ENCODE measurements at places on chromosomes 7 and 10.
A peak's percentile ranks its signal among the peaks of the same experiment; 100 is the strongest.

DNA sequence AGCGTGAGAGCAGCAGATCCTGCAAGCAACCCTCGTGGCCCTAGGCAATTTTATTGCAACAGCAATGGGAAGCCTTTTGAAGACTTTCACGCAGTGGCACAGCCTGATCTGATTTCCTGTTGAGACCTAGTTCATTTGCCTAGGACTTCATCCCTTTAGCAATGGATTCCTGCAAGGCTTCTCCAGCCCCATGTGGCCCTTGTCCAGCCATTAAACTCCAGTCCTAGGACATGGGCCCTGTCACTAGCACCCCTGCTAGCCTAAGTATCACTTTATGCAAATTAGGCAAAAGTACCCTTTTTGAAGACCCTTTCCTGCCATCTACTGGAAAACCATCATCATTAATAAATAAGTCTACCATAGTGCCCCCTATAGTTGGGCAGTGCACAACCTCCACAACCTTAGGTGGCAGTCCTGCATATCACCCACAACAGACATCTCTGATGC lies 379.4 kb downstream of the GALNT17 start:
- DNase-seq, result no peak

GRCh38 chr10:109616359-109616980 lies 306.8 kb downstream of the XPNPEP1 start:
- DNase-seq, result no peak

DNA sequence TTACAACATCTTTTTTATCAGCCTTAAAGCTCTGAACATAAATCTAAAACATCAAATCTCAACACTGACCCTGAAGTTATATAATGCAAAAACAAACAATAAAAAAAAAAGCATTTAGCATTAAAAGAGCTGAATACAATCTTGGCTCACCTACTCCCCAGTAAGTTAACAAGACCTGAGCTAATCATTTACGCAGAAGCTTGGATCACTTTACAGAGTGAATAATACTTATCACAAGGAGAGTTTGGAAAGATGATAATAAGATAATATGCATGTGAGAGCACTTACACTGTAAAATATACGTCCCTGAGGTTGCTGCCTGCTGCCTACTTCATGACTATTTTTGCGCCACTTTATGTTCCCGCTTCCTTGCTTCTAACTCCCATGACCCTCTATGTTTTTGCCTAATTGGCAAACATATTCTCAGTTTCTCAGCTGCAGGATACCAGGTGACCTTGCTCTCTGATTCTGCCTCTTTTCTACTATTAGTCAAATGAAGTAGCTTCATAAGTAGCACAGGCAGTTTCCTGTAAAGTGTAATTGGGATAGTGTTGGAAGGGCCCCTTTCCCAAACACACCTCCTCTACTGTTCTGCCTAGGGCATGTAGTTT lies 333.6 kb downstream of the LRRTM3 start:
- no peak for DNase-seq

- DNase-seq, result no peak
These were observed 40.6 kb downstream of the TMEM60 start for GRCh38 chr7:77757589-77757988.

- DNase-seq, result no peak
These were observed 188.0 kb downstream of the TCERG1L start for GRCh38 chr10:131123496-131123895.

GRCh38 chr10:34730726-34731125 lies 84.4 kb downstream of the PARD3 start:
- DNase-seq, result no peak

GRCh38 chr7:100130608-100131453 lies 4.1 kb downstream of the MBLAC1 start:
- DNase-seq, result peak; percentile 70

- peak; percentile 18 for DNase-seq
These were observed 432.7 kb downstream of the DPP6 start for GRCh38 chr7:154484943-154485342.

DNA sequence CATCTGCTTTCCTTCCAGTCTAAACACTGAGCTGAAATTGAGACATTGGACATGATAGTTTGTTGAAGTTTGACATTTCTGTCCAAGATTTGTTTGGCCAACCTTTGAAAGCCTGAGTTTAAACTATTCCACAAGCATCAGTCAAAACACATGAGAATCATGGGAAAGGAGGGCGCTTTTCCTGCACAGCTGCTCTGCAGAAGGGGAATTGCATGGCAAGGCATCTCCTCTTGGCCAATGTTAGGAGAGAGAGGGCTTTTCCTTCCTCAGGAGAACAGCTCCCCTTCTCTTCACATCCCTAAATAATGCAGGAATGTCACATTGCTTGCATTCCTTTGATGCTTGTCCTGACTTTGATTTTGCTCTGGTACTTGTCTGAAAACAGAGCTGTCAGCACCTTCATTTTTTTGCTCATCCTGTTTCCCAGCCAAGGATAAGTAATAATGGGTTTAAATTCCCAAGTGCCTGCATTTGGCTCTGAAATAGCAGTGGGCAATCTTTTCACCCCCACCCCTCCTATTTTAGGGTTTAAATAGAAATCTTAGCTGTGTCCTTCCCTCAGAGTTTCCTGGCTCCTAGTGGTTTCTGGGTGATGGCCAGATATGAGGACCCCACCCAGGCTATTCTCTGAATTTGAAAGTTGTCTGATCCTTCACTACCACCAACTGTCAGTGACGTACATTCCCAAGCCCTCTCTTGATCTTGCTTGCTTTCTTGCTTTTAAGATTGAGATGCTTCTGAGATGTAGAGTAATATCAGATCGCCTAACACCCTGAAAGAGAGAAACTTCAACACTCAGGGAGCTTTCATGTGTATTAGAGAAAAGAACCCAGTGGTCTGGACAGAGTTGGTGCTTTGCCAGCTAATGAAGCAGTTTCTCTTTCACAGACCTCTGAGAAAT lies 75.2 kb upstream of the NPVF start:
- no peak for DNase-seq

DNA sequence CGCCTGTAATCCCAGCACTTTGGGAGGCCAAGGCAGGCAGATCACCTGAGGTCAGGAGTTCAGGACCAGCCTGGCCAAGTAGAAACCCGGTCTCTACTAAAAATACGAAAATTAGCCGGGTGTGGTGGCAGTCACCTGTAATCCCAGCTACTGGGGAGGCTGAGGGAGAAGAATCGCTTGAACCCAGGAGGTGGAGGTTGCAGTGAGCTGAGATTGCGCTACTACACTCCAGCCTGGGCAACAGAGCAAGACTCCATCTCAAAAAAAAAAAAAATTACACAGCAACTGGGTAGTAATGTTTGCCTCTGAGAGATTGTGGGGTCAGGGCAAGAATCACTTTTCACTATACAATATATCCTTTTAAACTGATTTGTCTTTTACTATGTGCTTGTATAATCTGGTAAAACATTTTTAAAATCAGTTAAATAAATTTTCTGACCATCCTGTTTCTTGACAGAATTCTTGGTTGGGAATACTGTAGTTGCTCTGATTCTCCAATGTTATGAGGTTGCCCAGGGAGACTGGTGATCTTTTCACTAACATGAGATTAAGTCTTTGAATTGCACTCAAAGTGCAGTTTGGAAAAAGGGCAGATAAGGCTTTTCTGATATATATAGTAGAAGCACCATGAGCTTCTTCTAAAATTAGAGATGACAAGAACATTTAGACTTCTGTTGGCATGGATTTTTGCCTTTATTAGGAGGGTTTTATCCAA lies 1.5 kb downstream of the ENTPD7 start:
- no peak for DNase-seq

DNA sequence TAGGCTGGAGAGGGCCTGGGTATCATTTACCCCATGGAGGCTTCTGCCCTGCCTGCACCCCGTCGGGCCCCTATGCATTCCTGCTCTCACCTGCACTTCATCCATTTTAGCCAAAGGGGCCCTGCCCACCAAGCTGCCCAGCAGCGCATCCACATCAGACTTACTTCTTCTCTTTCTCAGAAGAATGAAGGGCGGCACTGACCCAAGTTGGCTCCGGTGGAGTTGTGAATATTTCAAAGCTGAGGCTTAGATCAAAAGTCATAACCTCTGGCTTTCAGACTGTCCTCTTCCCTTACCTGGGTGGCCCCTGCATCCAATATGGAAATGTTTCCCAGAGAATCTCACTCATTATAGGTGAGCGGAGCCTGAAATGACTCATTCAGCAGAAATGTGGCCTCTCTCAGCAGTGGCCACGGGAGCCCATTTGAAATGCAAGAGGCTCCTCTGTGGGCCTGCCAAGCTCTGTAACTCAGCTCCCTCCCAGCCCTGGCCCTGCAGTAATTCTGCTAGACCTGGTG lies 117.6 kb upstream of the TCF7L2 start:
- no peak for DNase-seq

DNA sequence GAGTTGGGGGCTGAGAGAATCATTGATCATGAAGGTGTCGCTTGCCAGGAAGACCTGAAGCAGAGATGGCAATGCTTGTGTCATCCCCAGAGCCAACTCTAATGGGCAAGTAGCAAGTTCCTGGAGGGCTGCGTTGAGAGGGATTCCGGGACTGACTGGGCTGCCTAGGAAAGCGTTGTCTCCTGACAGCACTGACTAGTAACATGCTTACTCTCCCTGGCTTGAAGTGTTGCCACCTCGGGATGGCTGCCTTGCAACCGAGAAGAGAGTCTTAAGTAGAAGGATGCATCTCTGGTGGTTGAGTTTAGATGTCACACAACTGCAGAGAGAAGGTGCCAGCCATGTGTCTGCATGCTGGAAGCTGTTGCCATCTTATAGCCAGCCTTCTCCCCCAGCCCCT lies 453.4 kb downstream of the PLXNA4 start:
- no peak for DNase-seq

- no peak for DNase-seq
These were observed 121.2 kb downstream of the UBE2H start for GRCh38 chr7:129831424-129832058.

DNA sequence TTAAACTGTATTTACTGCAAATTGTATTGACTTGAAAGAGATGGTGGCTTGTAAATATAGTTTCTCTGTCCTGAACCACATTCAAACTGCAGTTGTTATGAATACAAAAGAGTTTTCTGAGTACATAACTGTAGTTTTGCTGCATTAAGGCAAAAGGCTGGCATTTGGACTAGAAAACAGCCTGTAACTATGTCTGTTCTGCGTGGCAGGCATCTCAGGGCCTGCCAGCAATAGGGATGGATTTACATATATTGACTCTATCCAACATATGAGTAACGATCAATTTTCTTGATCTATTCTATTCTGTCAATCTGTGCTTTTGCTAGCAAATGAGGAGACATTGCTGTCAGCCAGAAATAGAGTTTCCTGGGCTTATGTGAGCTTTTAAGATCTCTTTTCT lies 174.6 kb downstream of the TMEM26 start:
- no peak for DNase-seq

DNA sequence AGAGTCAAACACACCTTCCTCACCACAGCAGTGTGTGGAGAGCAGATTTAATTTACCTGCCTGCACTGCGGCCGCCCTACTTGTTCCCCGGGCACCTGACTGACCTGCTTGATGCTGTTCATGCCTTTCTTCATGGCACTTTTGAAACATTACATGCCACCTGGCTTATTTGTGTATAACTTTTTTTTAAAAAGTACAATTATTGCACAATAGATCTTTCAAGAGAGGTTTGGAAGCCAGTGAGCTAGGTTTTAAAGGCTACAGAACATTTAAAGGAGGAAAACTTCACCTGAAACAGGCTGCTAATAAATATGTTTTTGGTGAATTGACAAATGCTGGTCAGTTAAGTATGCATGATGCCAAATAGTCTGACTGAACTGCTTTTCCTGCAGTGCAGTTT lies 33.1 kb downstream of the SLC18A2 start:
- no peak for DNase-seq

DNA sequence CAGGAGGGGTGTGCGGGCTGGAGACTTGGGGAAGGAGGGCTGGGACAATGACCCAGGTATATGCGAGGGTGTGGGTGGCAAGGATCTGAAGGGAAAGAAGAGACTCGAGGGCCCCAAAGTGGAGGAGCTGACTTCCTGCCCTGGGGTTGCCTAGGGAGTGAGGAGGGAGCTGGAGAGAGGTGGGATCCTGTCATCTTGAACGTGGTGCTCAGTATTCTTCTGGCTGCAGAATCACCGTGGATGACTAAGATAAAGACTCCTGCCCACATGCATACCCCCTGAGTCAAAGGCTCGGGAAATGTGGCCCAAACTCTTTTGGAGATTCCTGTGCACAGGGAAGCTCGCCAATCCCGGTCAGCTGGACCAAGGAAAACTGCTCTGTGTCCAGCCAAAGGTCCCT lies 31.2 kb downstream of the COL17A1 start:
- DNase-seq, result no peak

DNA sequence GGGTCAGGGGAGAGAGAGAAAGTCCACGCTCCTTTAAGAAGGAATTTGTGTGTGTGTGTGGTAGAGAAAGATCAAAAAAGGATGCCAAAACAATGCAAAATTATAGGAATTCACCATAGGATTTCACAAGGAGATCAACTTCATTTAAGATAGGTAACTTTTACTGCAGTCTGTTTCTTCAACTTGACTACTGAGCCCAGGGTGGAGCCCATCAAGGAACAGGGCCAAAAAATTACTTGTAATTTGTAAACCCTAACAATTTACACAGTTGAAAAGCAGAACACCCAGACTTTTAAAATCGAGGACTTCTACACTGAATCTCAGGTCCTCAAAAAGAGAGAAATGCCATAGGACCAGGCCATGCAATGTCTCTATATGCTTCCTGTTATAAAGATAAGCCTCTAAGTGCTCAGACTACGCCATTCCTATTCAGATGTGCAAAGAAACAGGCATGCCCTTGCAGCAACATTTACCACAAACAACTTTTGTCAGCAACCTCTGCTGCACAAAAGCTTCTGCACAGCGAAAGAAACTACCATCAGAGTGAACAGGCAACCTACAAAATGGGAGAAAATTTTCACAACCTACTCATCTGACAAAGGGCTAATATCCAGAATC lies 10.6 kb upstream of the GIMAP4 start:
- DNase-seq, result no peak

GRCh38 chr7:51569581-51569980 lies 253.0 kb upstream of the COBL start:
- no peak for DNase-seq

- DNase-seq, result no peak
These were observed 25.6 kb downstream of the SLC25A16 start for GRCh38 chr10:68501691-68502090.

DNA sequence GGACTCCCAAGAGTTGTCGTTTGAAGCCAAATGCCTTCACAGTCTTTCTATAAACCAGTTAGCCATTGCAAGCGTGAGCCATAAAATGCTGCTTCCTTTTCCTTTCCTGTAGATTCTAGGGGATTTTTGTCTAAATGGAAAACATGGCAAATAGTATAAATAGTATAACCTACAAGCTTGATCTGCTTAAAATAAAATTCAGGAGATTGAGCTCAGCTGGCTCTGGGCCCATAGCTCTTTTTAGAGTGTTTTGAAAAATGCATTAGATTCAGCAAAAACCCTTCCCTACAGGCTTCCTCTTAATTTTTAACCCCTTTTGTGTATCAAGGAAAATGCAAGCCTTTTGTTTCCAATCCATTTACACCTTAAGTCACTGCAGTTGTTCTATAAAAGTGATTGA lies 190.1 kb upstream of the GDF10 start:
- DNase-seq, result no peak

- no peak for DNase-seq
These were observed 2.5 kb downstream of the USP54 start for GRCh38 chr10:73588656-73589055.
